ENCODE measurements at places on chromosomes 6 and 20.

GRCh38 chr6:135066806-135067205, 12.2 kb upstream of the HBS1L start:
- DNase-seq = no peak

- DNase-seq = no peak
Measured at GRCh38 chr6:18400831-18401446, 13.8 kb downstream of the RNF144B start.

DNA sequence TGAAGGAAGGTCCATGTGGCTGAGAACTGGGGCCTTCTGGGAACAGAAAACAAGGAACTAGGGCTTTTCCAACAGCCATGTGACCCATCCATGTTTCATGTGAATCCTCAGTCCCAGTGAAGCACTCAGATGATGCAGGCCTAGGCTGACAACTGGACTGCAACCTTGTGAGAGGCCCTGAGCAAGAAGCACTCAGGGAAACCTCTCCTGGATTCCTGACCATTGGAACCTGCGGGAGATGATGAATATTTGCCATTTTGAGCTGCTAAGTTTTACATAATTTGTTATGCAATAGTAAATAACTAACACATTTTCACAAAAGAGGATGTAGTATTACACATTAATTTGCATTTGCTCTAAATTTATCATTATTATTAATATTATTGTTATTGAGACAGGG, 38.4 kb upstream of the HLA-G start:
- DNase-seq = no peak

GRCh38 chr6:93992976-93993375, 573.6 kb upstream of the EPHA7 start:
- no peak for DNase-seq

DNA sequence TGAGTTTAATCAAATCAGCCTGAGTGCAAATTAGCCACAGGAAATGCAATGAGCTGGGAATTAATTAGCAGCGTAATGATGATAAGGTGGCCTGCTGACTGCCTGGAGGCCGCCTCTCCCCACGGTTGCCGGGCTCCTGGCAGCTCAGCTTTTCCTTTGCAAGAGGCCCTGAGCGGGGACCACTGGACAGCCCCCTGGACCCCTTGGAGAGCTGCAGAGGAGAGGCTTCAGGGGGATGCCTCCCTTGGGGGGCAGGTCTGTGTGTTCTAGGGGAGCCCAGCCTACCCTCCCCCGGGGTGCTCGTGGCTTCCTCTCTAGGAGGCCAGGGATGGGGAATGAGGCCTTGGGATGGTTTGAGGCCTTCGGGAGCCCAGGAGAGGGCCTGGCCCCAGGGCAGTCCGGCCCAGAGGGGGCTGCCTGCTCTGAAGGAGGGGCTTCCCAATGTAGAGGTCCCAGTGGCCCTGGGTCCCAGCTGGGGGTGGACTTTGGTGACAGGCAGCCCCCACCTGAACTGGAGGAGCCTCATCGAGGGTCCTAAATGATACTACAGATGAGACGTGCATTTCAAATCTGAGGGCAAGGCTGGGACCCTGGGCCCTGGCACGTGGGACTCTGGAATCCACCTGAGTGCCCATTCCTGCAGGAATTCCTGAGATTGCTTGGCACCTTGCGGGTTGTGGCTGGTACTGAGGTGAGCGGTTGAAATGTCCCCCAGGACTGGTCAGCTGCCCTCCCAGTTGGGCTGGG, 66.4 kb upstream of the BHLHE23 start:
- DNase-seq = no peak

DNA sequence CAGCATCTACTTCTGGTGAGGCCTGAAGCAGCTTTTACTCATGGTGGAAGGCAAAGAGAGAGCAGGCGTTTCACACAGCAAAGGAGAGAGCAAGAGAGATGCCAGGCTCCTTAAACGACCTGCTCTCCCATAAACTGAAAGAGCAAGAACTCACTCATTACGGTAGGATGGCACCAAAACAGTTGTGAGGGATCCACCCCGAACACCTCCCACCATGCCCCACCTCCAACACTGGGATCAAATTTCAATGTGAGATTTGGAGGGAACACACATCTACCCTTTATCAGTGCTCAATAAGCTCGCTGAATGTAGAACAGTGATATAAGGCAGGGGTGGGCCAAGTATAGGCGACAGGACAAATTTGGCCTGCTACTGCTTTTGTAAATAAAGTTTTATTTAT, 244.6 kb downstream of the ESR1 start:
- no peak for DNase-seq

DNA sequence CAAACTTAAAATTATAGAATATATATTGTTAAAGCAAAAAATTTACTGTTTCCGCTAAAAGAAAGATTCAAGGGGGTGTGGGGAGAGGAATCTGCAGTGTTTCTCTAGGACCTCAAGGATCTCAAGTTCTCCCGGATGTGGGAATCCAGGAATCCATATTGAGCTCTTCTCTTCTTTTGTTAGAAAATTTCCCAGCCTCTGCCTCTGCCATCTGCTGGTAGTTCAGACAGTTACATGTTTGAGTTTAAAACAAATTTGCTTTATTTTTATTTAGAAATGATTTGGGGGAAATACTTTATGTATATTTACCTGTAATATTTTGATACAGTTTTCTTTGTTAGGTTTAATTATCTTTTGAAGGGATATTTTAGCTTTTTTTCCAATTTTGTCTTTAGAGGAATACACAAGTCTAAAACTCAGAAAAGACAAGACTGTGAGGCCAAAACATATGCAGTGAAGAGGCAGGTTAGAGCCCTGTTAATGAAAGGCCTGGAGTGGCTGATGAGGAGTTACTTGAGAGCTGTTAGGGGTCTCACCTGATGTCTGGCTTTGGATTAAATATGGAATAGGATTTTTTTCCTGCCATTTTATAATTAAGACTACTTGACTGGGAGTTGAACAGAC, 268.8 kb downstream of the ARID1B start:
- DNase-seq = no peak

GRCh38 chr6:2857580-2858337, 16.1 kb upstream of the SERPINB1 start:
- DNase-seq = no peak

DNA sequence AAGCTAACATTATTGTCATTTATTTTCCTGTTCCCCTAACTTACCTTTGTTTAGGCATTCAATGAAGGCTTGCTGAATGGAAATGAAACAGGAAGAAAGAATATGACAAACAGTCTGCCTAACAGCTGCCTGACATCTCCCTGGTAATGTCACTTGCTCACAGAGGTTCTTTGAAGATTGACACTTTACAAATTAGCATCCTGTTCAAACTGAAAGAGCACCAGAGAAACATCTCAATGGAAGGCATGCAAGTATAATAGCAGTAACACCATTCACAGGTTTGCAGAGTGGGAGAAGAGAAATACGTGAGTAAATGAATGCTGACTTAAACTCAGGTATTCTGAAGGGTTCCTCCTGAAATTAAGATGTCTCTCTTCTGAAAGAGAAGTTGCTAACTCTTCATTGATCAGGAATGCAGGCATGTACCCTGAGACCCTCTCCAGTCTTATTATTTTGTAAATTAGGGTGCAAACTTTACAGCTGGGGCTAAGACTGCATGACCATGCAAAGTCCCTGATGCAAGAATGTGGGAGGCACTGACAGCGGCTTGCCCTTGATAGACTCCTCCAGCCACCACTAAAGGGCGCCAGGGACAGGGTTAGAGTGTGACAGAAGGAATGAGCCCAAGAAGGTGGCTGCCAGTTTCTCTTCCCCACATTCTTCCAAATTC, 1.3 kb upstream of the SMLR1 start:
- peak; percentile 73 for DNase-seq
